ENCODE measurements at places on chromosomes 1 and 21.

DNA sequence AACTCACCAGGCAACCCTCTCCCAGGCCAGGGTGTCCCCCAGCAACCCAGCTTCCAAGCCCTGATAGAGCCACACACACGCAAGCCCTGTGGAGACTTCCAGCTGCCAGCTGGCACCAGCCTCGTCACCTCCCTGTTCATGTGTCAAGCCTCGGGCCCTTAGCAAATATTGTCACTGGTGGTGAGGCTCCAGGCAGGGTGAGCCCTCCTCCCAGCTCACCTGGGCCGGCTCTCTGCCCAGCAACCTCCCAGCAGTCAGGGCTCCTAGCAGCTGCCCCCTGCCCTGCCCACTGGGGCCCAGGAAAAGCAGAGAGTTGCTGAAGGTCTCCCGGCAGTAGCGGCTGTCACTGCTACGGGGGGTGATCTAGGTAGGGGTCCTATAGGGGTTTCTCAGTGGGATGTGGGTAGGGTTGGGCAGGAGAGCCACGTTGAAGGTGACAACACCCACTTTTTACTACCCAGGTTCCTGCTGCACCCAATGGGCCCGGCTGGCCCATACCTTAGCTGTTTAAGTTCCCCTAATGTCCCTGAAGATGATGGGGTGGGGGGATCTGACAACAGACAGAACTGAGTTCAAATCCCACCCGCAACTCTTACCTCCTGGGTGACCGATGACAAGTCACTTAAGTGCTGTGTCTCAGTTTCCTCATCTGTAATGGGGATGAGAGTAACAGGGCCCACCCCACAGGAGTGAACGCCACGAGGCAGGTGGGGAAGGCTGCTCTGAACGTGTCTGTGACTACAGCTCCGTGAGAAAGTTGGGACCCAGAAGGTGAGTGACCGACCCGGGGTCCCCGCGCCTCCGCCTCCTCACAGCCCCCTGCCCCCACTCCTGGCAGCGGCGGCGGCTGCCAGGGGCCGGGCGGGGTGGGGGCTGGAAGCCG is 678 bp downstream of the TTC39A start:
- DNase-seq: no peak

DNA sequence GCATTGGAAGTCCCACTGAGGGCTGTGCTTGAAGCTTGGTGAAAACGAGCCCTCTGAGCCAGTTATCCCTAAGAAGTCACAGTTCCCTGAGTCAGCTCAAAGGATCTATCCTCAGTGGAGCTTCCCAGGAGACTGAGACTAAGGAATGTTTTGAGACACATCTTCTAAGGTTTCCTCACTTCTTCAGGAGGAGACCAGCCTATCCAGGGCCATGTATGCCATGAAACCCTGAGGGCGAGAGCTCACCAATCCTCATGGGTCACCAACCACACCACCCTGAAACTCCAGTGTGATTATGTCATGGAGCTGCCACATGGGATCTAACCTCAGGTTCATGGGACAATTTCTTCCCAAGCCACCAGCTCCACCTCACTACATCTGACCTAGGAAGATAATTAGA is 7.6 kb upstream of the TIE1 start:
- DNase-seq: no peak

- DNase-seq: no peak
Observed at GRCh38 chr21:33268393-33268736, 2.2 kb downstream of the IL10RB start.

GRCh38 chr1:43363283-43363934 is 4.4 kb downstream of the ELOVL1 start:
- DNase-seq: no peak

DNA sequence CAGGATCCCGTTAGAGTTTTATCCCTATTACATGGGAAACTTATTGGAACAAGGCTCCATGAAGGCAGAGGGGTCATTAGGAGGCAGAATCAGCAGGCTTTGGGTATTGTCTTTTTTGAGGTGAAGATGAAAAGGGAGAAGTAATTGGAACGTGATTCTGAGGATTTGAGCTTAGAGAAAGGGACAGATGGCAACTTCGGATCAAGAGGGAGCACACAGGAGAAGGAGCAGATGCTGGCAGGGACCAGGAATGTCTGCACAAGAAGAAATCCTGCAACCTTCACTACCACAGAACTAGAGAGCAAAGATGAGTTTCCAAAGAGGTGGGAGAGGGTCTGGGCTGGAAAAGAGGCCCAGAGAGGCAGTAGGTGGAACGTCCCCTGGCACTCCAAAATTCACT is 202.8 kb downstream of the RRAGC start:
- no peak for DNase-seq

DNA sequence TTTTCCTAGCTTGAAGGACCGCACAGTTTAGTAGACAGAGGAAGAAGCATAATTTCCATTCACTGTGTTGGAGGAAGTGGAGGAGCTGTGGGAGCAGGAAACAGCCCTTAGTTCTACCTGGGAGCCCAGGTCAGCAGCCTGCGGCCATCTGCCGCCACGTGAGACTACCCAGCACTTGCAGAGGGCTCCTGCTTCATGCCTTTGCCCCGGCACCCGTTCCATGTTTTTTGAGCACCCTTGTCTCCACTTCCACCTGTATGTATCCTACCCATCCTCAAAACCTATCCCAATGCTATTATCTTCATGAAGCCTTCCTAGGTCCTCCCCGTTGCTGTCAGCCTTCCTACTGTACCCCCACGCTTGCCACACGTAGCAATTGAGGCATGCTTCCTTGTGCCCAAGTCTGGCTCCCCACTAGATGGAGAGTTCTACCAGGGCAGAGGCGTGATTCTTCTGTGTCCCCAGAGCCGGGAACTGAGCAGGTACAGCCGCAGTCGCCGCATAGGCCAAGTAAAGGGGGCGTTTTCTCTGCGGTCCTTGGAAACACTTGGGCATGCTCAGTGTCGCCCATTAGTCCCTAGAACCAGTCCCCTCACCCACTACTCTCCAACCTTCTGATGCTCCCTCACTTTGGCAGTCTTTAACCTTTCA is 1.9 kb downstream of the SLC6A9 start:
- DNase-seq: no peak

GRCh38 chr1:204578867-204579664 is 62.9 kb downstream of the MDM4 start:
- DNase-seq: no peak

All from T-helper 9 cell (primary cell).